ENCODE measurements at places on chromosomes 6 and 20.

DNA sequence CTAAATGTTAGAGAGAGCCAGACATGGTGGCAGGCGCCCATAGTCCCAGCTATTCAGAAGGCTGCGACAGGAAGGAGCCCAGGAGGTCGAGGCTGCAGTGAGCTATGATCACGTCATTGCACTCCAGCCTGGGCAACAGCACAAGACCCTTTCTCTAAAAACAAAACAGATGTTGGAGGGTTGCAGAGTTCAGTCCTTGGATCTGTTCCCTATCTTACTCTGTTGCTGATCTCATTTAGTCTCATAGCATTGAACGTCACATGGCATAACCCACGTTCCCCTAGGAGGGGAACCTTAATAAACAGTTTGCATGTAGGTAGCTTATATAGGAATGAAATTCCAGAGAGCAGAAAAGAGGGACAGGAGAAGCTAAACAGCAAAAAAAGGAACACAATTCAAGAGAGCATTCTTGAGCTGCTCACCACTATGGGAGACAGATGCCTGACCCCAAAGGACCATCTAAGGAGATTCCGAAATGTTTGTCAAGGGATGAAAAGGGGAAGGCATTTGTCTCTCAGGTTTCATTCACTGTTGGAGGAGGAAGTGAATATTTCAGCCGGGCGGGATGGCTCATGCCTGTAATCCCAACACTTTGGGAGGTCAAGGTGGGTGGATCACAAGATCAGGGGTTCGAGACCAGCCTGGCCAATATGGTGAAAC is 54.6 kb upstream of the PIM1 start:
- no peak for DNase-seq

DNA sequence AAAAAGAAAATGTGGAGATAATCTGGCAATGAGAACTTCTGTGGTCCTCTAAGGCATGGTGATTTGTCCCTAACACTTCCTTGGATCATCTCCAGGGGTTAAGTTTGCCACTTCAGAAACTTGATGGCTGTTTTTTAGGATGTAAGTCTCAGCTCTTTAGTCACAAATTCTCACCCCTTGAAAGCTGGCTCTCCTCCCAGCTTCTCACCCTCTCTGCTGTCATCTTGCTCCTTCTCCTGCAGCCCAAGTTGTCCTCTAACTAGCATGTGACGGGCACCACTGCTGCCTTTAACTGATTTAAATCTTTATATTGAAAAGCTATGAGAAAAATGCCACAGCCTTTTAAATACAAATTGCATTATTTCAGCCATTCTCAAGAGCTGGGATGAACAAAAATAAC is 107.8 kb downstream of the MAP3K5 start:
- no peak for DNase-seq

- no peak for DNase-seq
Observed at GRCh38 chr20:25036331-25036936, 21.5 kb downstream of the ACSS1 start.

DNA sequence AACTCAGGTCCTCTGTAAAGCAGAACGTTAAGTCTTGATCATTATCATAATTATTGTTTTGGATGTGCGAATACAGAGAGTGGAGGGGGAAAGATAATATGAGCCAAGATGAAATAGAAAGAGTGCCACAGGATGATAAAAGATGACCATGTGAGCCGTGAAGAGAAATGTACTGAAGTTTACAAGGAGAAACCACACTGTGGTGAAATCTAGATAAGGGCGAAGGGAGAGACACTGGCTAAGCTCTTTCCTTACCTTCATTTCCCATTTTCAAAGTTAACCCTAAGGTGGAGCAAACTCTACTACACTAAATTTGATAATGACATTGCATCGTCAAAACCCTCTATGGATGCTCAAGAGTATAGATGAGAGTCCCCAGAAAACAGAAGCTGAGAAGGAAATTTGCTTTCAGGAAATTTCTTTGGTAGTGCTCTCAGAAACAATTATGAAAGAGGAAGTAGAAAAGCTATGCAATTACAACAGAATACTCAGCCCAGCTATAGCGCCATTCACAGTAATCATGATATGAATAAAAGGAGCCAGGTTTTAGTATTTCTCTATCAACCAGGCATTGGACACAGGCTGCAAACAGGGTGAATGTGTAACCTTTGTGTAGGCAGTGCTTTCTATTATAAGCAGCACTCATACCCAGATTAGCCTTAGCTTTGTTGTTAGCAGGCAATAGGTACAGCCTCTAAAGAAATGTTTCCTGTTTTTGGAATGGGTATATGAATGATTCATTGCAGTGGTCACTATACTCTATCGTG is 1080.7 kb downstream of the GRIK2 start:
- no peak for DNase-seq

- DNase-seq, result no peak
Observed at GRCh38 chr6:27616328-27617045, 143.6 kb upstream of the ZNF184 start.

DNA sequence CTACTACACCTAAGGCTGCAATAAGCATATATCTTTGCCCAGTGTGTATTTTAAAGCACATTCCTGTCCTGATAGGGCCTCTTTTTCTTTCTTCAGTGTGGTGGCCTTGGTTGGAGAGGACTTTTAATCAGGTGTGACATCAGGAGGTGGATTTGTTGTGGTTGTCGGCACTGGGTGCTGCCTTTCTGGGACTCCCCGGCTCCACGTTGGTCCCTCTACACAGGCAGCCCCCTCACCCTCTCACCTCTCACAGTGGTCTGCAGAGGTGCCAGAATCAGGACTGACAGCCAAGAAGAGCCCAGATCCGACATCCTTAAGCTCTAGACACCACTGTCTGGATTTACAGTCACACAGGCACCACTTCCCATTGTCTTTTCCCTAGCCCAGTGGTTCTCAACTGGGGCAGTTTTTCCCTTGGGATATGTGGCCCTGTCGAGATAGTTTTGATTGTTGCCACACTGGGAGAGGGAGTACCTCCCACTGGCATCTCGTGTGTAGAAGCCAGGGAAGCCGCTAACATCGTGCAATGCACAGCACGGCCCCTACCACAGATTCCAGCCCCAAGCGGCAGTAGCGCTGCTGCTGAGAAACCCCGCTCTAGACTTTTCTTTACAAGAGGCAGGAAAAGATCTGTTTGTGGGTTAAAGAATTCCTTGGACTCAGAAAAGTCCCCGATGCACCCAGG is 314.1 kb downstream of the QKI start:
- no peak for DNase-seq

GRCh38 chr6:29730575-29731126 is 7.4 kb downstream of the HLA-F start:
- DNase-seq, result no peak

DNA sequence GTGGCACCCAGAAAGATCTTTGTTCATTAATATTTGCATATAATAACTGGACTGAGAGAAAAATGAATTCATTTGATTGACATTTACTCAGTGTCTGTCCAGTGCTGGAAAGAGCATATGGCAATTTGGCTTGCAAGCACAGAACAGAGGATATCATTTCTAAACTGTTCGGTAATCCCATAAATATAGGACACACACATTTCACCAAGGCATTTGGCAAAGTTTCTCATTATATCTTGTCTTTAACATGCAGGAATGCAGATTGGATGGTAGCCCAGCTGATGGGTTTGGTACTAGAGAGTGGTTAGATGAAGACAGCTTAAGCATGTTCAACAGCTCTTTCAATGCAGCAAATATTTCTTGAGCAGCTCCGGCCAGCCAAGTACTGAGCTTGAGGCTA is 259.2 kb downstream of the PRKN start:
- DNase-seq, result no peak

DNA sequence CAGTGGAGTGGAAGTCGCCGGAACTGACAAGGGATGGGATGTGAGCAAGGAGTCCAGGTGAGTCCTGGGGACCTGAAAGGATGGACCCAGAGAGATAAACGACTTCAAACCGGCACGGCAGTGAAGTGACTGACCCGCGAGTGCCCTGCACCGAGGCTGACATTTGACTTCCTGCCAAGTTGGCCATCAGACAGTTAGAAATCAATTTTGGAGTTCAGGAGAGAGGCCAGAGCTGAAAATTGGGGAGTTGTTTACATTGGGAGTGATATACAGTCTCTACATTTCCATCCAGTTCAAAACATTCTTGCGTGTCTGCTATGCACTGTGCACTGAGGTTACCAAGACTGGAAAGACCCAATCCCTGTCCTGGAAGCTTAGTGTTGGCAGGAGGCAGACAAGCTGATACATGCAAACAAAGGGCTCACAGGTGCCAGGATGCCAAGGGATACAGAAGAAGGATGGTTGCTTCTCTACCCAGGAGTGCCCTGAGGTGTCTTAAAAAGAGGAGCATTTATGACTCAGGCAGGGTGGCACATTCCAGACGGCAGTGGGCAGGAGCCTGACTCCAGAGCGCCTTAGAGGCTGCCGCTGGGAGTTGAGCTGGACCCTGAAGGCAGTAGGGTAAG is 186.6 kb downstream of the MTHFD1L start:
- DNase-seq, result no peak

Data from hematopoietic multipotent progenitor cell treated with erythropoietin and hydrocortisone succinate and interleukin-3 and kit ligand, for 17 days (in vitro differentiated cells).